ENCODE measurements at places on chromosomes 4 and X. TPM values are rescaled to one million over a fixed set of nuclear protein-coding genes. Genes with fewer than 3 reads are reported as not detected.

DNA sequence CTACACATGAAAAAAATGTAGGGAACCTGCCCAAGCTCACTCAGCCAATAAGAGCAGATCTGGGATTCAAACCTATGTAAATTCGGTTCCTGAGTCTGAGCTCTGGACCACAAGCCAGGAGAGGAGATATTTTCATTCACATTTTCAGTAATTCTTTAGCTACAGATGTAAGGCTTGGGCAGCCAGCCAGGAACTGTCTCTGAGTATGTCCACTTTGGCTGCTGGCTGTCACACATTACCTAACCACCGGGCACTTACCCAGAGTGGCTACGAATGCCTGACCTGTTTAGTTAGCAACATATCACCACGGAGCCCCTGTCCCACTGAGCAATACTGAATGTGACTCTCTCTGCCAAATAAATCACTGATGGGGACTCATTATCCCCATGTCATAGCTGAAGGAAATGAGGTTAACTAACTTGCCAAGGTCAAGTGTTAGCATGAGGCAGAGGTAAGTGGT, 15.3 kb downstream of the USP46 start:
- H3K27me3 ChIP-seq: no peaks in the 10 kb centered on the region
- peaks cover 52% of the 10 kb centered on the region for H3K4me1 ChIP-seq
- peak overlapping the region; percentile 61 for H3K27ac ChIP-seq
- no peak for DNase-seq
- H3K36me3 ChIP-seq: no peaks in the 10 kb centered on the region

DNA sequence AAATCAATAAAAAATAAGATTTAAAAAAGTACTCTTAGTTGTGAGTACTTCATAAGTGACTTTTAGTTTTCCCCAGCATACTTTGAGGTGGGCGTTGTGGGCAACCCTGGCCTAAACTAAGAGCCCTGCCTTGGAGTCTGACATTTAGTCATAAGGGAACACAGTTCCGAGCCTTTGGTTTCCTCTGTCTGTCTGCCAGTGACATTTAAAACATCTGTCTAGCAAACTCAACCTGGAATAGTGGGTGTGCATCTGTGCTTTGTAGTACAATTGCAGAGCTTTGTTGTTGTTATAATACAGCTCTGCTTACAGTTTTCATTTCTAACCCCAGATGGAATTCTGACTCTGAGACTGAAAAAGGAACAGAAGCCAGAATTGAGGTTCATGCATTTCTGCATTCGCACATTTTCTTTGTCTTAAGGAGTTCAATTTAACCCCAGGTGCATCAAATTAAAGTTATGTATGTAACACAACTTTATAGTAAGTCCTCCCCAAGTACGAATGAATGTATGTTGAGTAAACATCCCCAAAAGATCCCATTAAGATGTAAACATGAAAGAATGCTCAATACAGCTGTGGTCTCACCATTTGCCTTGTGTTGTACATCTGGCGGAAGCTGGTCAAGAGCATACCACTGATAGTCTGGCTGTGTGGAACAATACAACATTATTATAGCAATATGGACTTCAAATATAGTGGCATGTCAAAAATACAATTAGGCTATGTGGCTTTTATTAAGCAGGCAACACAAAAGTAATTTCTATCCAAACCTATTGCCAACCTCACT, 25.9 kb downstream of the TNIP3 start:
- no peak overlapping the region for H3K4me3 ChIP-seq
- H3K27me3 ChIP-seq: no peaks in the 10 kb centered on the region
- no peaks in the 10 kb centered on the region for H3K36me3 ChIP-seq
- H3K27ac ChIP-seq: no peak overlapping the region
- DNase-seq: no peak

- DNase-seq: no peak
- no peak overlapping the region for H3K27ac ChIP-seq
- no peaks in the 10 kb centered on the region for H3K36me3 ChIP-seq
These were observed 113.0 kb downstream of the NHS start for GRCh38 chrX:17488036-17488435.

DNA sequence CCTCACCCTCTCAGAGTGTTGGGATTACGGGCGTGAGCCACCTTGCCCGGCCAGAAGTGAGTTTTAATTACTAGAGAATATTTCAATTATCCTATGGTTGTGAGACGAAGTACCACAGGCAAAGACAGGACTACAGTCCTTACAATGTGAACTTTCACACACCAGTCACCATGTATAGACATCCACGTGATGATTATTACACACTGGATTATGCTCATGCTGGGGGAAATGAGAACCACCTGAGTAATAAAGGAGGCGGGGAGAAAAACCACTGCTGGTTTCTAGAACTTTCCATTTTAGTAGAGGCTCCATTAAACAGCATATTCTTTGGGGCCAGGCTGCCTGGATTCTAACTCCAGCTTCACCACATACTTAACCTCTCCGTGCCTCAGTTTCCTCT, 42.5 kb upstream of the TLR2 start:
- peaks cover 6% of the 10 kb centered on the region for H3K4me1 ChIP-seq
- DNase-seq: no peak
- no peak overlapping the region for H3K27ac ChIP-seq
- H3K36me3 ChIP-seq: peaks cover 5% of the 10 kb centered on the region
- H3K27me3 ChIP-seq: no peaks in the 10 kb centered on the region

KLB gene
- 0.09 TPM for polyA plus RNA-seq

GRCh38 chr4:169773889-169774288, 16.1 kb upstream of the HPF1 start:
- H3K36me3 ChIP-seq: no peaks in the 10 kb centered on the region
- no peak for DNase-seq
- no peaks in the 10 kb centered on the region for H3K27me3 ChIP-seq
- H3K27ac ChIP-seq: no peak overlapping the region
- no peak overlapping the region for H3K4me3 ChIP-seq
- no peaks in the 10 kb centered on the region for H3K4me1 ChIP-seq

GRCh38 chr4:109947918-109948317, 35.2 kb downstream of the EGF start:
- no peak overlapping the region for H3K27ac ChIP-seq
- no peak for DNase-seq
- H3K4me1 ChIP-seq: no peaks in the 10 kb centered on the region
- no peaks in the 10 kb centered on the region for H3K27me3 ChIP-seq
- no peak overlapping the region for H3K4me3 ChIP-seq

DNA sequence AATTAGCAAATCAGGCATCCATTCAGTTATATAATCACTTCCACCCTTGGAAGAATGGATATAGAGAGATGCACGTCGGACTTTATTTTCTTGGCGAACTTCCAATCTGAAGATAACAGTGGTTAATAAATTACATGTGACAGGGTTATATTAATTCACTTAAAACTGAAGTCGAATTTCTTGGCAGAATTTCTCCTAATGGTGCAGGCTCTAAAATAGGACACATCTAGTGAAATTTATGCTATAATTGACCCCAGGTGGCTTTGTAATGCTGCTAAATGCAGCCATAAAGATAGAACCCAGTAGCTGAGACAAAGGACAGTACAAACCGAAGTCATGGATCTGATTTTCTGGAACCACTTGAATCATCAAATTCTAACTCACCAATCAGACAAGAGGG, 20.8 kb upstream of the SLC10A4 start:
- H3K27me3 ChIP-seq: no peaks in the 10 kb centered on the region
- DNase-seq: no peak
- no peaks in the 10 kb centered on the region for H3K4me1 ChIP-seq
- no peak overlapping the region for H3K27ac ChIP-seq
- no peaks in the 10 kb centered on the region for H3K36me3 ChIP-seq

SOX3 gene
- polyA plus RNA-seq: not detected

GRCh38 chrX:13939741-13940597, 89.7 kb downstream of the GEMIN8 start:
- no peaks in the 10 kb centered on the region for H3K4me1 ChIP-seq
- H3K4me3 ChIP-seq: no peak overlapping the region
- H3K27me3 ChIP-seq: peaks cover 7% of the 10 kb centered on the region
- DNase-seq: no peak

DNA sequence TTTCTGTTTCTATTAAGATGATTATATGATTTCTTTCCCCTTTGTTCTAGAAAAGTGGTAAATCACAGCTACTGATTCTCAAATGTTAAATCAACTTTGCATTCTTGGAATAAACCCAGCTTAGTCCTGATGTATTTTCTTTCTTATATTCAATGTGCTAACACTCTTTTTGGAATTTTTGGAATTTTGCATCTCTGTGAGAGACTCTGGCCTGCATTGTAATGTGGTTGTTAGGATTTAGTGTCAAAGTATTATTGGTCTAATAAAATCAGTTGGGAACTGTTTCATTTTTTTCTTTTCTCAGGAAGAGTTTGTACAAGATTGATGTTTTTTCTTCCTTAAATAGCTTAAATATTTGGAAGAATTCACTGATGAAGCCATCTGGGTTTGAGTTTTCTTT, 109.6 kb downstream of the KIT start:
- no peak overlapping the region for H3K4me3 ChIP-seq
- no peak overlapping the region for H3K27ac ChIP-seq
- H3K27me3 ChIP-seq: no peaks in the 10 kb centered on the region
- H3K4me1 ChIP-seq: no peaks in the 10 kb centered on the region

PABPC1L2A gene
- polyA plus RNA-seq: not detected

GRCh38 chr4:162803378-162803777, 363.3 kb downstream of the NAF1 start:
- H3K4me1 ChIP-seq: no peaks in the 10 kb centered on the region
- DNase-seq: no peak
- H3K36me3 ChIP-seq: no peaks in the 10 kb centered on the region
- H3K27me3 ChIP-seq: no peaks in the 10 kb centered on the region
- no peak overlapping the region for H3K27ac ChIP-seq

- no peaks in the 10 kb centered on the region for H3K27me3 ChIP-seq
- no peaks in the 10 kb centered on the region for H3K36me3 ChIP-seq
- H3K4me3 ChIP-seq: no peak overlapping the region
- H3K27ac ChIP-seq: no peak overlapping the region
- H3K4me1 ChIP-seq: no peaks in the 10 kb centered on the region
These were observed 304.6 kb downstream of the ARAP2 start for GRCh38 chr4:35939751-35940150.

DNA sequence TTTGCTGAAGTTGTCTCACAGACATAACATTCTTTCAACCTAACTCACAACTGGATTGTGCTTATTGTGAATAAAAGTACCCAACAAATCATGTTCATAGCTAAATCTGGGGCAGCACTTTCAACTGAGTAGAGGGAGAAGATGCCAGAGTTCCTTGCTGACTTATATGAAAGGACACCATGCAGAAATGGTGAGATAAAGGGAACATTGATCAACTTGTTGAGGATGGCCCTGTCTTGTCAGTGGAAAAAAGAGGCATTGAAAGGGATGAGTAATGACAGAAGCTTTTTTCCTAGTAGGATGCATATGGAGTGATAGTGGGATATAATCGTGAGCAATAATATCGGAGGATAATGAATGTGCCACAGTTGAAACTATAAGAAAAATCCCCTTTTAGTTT, 221.7 kb downstream of the ARHGAP24 start:
- no peak overlapping the region for H3K27ac ChIP-seq
- no peaks in the 10 kb centered on the region for H3K36me3 ChIP-seq
- 0 out of 2 replicates have a peak, but pooled peaks cover 2% of the 10 kb centered on the region for H3K27me3 ChIP-seq
- peaks cover 10% of the 10 kb centered on the region for H3K4me1 ChIP-seq
- H3K4me3 ChIP-seq: no peak overlapping the region
- DNase-seq: no peak

DNA sequence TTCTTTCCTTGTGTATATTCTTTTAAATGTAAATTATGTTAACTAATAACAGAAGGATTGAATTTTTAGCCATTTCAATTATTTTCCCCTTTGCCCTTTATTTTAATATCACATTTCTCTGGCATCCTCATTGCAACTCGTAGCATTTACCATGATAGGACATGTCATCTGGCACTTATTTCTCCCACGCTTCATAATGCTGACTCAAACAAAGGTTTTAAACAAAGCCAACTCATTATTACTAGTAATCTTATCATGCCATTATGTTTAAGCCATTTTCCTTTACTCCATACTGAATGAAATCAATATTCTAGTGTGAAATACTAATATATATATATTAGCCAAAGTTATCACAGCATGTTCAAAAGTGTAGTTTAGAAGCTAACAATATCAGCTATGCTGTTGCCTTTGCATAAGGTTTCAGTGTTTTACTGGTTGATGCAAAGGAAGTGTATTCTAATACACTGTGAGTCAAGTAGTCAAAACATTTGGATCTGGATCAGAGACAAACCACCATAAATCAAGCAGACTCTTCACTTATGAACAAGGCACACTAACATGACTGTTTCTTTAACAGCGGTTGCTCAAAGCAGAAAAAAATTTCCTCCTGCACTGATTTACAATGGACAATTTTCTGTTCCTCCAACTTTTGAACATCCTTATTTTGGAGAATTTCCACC, 281.6 kb downstream of the SLC7A11 start:
- no peaks in the 10 kb centered on the region for H3K27me3 ChIP-seq
- no peak overlapping the region for H3K4me3 ChIP-seq
- H3K4me1 ChIP-seq: no peaks in the 10 kb centered on the region
- H3K36me3 ChIP-seq: no peaks in the 10 kb centered on the region

GAGE12C gene
- not detected for polyA plus RNA-seq

DNA sequence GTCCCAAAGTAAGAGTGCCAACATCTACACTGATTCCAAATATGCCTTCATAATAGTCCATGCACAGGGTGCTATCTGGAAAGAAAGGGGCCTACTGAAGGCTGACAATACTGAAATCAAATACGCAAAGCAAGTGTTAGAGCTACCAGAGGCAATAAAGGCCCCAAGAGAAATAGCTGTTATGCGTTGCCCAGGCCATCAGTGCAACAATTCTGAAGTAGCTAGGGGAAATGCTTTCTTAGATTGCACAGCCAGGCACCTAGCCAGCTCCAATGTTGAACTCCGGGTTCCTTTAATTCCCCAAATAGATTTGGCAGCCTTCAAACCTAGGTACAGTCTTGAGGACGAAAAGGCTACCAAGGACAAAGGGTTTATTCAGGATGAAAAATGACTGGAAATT, 17.4 kb upstream of the PAPSS1 start:
- H3K27ac ChIP-seq: no peak overlapping the region
- H3K36me3 ChIP-seq: no peaks in the 10 kb centered on the region
- no peaks in the 10 kb centered on the region for H3K27me3 ChIP-seq
- no peaks in the 10 kb centered on the region for H3K4me1 ChIP-seq
- H3K4me3 ChIP-seq: no peak overlapping the region

DNA sequence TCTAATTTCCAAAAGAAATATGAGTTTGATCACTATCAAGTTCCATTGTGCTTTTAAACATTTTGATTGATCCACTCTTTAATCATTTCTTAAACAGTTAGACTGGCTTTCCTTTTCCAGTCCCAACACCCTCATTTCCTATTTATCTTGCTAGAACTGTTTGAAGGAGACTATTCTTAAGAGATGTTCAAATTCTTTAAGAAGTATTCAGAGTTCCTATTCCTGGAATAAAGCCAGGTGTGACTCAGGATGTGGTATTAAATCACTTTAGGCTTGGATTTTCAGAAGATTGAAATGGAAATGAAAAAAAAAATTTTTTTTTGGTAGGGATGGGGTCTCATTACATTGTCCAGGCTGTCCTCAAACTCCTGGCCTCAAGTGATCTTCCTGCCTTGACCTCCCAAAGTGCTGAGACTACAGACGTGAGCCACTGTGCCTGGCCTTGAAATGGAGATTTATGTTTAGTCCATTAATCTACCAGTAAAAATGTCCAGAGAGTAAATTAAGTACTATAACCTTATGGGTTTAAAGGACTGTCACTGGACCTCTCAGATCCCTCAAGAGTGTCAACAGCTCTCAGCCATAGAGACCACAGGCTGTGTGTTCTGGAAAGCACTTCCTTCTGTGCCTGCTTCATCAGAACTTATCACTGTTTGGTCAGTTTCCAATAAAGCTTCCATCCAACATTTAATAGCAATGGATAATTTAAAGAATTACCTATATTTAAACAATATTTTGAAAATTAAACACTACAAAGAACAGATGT, 90.7 kb downstream of the CDS1 start:
- DNase-seq: no peak
- H3K4me1 ChIP-seq: no peaks in the 10 kb centered on the region
- H3K27me3 ChIP-seq: no peaks in the 10 kb centered on the region
- no peak overlapping the region for H3K27ac ChIP-seq
- H3K36me3 ChIP-seq: no peaks in the 10 kb centered on the region
